ENCODE measurements at places on chromosomes 3 and 15.

GRCh38 chr3:39434574-39434973 is 28.1 kb downstream of the RPSA start:
- DNase-seq = no peak

DNA sequence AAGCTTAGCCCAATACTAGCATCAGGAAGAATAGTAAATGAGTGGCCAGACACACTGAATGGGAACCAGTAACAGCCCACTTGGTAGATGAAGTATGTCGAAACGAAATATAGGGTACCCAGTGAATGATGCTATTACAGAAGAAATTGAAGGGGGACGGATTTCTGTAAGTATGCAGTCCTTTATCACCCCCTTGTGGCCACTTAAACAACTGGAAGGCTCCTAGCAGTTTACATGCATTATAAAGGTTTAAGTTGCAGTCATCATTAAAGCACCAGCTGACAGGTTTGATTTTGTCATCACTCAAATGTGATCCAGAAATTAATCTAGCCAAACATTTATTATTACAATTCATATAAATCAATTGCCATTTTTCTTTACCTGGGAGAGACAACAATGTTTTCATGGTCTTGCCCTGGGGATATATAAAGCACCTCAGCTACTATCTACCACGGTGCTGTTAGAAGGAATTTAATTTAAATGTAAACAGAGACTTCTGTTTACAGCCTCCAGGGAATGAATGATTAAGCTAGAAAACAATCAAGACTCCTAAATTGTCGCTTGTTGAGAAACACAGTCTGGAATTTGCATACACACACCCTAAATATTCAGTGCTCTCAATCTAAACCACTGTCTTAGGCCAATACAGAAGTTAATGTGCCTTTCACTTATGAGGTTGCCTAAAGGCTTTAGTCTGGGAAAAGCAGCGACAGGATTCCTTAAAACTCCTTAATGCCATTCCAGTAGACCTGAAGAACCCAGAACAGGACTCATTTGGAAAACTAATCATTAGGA is 7.8 kb downstream of the EIF1B start:
- no peak for DNase-seq

- no peak for DNase-seq
Observed at GRCh38 chr15:70560617-70561328, 202.6 kb downstream of the UACA start.

GRCh38 chr15:72192416-72192815 is 5.2 kb downstream of the GRAMD2A start:
- DNase-seq = no peak

DNA sequence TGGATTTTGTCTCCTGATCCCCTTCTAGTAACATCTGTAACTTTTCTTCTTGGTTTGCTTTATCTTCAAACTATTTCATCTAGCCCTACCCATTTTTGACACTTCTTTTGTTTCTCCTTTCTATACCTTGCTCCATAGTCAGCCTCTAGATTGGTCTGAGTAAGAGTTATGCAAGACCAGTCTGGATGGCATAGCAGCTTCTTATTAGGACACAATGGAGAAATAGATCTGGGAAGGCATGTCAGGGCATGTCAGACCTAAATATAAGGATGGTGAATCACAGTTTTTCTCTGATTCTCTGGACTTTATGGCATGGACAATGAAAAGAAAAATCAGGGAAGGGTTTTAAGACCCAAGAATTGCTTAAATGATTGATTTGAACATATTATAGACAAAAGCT is 452.5 kb downstream of the RAP2B start:
- no peak for DNase-seq

DNA sequence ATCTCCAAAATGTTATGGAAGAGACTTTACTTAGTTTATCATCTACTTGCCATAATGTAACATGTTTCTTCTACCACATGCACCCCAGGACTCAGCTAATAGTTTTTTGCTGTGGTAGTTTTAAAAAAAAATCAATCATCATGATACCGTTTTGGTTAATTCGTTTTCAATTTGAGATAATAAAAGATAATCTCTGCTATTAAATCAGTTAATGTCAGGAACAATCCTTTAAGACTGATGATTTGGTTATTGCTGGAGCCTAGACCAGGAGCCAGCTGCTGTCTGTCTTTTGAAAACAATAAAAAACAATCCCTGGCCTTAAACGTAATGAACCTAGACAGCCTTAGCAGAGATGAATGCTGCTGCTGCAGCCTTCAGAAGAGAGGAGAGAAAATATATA is 403.7 kb downstream of the OXSM start:
- DNase-seq = no peak

GRCh38 chr3:180990505-180990904 is 969 bp upstream of the DNAJC19 start:
- no peak for DNase-seq

DNA sequence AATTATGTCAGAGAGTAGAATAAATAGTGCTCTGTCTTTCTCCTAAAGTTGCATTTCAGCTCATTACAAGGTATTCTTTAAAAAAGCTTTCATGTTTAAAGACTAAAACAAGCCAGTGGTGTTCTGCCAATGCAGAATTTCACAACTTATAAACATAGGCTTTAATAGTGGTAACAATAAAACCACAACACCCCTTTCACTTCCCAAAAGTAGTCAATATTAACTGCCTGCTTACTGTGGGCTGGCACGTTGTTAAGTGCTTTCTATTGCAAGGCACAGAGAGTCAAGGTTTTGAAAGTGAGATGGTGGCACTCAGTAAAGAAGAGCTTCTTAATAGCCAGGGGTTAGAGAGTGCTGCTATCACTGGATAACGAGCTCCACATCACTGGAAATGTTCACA is 8.4 kb upstream of the RTP1 start:
- no peak for DNase-seq

- DNase-seq = no peak
Observed at GRCh38 chr15:82532383-82532990, 7.8 kb downstream of the RPS17 start.

- no peak for DNase-seq
Observed at GRCh38 chr3:171783086-171783485, 27.2 kb downstream of the PLD1 start.

DNA sequence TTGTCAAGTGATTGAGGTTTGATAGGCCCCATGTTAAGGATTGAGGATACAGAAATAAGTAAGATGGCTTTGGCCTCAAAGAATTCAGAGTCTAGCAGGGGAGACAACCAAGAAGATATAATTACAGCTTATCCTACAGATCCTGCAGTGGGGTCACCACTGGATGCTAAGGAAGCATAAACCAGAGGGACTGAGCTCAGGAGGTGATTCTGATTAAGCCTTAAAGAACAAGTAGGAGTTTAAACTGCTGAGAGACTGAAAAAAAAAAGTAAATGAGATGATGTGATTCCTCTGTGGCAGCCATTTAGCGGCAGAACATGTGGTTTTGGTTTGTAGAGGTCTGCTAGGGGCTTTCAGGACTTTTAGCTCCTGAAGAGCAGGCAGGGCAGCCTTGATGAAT is 72.1 kb upstream of the ROPN1 start:
- no peak for DNase-seq

DNA sequence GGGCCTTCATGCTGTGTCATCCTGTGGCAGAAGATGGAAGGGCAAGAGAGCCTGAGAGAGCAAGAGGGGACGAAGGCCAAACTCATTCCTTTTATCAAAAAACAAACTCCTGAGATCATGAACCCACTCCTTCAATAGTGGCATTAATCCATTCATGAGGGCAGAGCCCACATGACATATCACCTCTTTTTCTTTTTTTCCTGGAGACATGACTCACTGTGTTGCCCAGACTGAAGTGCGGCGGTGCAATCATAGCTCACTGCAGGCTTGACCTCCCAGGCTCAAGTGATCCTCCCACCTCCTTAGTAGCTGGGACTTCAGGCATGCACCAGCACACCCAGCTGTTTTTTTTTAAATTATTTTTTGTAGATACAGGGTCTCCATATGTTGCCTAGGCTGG is 92.0 kb upstream of the RNU6-1 start:
- no peak for DNase-seq

DNA sequence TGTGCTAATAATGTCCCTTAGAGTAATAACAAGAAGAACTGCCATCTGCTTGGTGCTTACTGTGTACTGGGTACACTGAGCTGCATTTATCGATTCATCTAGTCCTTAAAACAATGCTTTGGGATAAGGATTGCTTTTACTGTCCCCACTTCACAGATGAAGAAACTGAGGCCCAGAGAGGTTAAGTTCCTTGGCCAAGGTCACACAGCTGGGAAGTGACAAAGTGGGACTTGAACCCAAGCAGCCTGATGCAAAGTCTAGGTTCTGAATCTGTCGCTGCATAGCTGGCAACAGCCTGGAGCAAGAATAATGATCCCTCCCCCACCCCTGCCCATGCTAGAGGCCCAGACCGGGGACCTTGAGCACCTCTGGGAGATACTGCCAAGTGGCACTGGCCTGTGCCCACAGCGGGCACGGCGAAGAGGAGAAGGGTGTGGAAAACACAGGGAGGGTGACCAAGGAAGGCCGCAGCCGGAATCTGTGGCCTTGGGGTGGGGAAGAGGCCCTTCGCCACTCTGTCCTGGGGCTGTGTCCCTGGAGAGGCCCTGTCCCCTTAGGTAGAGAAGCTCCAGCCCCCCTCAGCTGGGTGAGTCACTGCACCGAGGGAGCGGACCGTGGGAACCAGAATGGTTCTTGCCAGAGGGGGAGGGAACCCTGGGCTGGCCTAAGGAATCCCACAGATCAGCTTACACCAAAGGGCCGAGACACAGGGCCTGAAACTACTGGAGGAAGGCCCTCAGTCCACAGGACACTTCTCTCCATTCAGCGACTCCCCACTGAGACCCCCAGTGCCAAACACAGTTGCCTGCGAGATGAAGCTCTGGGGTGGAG is 3.5 kb downstream of the PLXND1 start:
- no peak for DNase-seq

DNA sequence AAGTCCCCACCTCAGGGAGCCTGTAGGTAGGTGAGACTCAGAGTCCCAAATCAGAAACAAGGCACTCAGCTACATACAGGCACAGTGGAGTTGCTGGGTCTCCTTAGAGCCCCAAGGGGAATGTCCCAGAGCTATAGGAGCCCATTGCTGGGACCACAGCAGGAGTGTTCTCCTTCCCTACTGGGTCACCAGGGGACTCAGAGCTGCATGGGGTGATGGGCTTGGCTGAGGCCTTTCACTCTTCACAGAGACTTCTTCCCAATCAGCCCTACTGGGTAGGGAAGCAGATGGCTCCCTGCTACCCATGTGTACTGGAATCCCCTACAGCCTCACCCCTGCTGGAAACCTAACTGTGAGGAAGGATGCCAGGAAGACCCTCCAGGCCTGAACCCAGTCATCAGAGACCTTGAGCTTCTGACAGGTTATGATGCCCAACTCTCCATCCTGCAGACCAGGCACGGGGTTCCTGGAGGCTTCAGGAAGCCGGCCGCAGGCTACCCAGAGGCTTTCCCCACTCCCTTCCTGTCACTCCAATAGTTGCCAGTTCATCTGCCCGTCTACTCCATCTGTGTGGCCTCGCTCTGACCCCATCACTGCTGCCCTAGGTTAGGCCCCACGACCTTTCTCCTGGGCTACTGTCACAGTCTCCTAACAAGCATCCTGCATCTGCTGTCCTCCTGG is 24.0 kb downstream of the RASGRF1 start:
- DNase-seq = no peak

DNA sequence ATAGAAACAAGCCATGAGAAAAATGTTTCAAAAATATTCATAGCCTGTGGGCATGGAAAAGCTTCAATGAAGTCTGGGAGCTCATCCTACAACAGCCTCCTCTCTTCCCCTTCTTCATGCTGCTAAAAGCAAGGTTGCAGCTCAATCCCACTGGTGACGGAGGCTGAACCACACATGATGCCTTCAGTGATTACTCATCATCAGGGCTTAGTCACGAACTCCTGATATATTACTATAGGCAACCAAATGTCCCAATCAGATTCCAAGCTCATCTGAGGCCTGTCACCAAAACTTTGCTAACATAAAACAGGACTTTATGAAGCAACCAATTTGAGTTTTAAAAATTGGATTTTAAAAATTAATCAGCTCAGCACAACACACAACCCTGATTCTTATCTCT is 24.0 kb upstream of the SLC24A5 start:
- peak; percentile 14 for DNase-seq

- DNase-seq = no peak
Observed at GRCh38 chr15:93517176-93517575, 428.2 kb upstream of the RGMA start.

DNA sequence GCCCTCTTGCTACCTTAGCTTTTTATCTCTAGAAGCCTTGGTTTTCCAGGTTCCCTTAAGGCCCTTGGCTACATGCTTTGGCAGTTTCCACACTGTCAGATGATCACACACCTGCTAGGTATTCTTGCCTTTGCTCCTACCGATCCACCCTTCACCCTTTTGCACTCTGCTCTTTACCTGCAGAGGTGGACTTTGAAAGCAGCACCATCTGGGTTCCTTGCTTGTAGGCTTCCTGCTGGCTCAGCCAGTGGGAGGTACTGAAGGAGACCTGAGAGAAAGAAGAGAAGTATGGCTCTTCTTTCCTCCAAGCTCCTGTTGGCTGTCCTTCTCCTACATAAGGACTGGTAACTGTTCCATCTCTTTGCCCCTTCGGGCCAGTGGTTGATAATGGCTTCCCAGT is 7.3 kb upstream of the ZNF592 start:
- DNase-seq = no peak

- DNase-seq = no peak
Observed at GRCh38 chr3:81699536-81700320, 61.7 kb downstream of the GBE1 start.
